Stimulated activated CD8-positive, alpha-beta memory T cell treated with anti-CD3 and anti-CD28 coated beads, Interleukin-15, amount 100 ng/mL, for 24 hours (primary cell): ENCODE measurements at places on chromosomes 7 and 10.

GRCh38 chr7:123367031-123367430, 167.3 kb upstream of the SLC13A1 start:
- DNase-seq: no peak

DNA sequence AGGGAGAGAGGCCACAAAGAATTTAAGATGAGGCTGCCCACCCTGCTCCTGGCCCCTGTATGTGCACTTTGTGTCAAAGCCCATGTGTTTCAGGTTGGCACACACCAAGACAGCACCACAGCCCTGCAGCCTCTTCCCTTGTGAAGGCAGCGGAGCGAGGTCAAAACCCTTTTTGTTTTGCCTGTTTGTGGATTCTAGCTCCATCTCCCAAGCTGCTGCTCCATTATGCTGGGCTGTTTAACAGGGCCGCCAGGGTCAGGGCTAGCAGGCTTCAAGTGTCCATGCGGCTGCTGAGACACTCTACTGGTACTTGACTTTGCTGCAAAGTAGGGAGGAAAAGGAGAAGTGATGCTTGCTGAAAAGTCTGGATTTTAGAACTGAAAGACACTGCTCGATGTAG, 142.3 kb upstream of the EFCAB10 start:
- no peak for DNase-seq

DNA sequence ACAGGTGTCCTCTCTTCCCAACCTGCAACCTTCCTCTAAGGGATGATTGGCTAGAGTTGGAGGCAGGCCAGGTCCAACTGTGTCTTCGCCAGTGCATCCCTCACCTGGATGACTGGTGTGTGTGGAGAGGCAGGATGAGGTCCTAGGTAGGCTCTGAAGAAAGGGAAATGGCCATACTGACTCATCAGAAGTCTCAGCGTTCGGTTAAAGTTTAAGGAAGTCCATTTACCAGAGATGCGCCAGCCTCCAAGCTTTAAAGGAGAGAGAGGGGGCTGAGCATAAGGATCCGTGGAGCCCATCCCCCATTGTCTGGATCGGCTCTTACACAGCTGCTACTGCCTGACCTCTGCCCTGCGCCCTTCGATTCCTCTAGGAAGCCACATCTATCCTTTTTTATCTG, 4.4 kb downstream of the KEL start:
- DNase-seq: no peak

DNA sequence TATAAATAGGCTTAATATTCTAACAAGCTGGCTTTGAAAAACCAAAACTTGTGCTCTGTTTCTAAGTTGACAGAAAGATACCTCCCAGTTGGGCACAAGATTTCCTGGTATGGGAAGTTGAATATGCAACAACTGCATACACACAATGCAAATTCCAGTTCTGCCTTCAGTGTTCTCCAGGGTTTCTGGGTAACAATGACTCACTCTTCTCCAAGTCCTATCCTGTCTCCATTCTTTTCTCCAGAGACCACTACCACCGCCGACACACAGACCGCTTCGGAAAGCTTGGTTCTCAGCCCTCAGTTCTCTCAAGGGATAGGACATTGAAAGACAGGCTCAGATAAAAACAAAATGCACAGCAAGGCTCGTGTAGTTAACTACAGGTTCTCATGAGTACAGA, 12.2 kb downstream of the PDE1C start:
- no peak for DNase-seq

- no peak for DNase-seq
Observed at GRCh38 chr7:147079921-147080420, 963.4 kb downstream of the CNTNAP2 start.

- DNase-seq: no peak
Observed at GRCh38 chr7:12291870-12292269, 80.8 kb downstream of the TMEM106B start.

DNA sequence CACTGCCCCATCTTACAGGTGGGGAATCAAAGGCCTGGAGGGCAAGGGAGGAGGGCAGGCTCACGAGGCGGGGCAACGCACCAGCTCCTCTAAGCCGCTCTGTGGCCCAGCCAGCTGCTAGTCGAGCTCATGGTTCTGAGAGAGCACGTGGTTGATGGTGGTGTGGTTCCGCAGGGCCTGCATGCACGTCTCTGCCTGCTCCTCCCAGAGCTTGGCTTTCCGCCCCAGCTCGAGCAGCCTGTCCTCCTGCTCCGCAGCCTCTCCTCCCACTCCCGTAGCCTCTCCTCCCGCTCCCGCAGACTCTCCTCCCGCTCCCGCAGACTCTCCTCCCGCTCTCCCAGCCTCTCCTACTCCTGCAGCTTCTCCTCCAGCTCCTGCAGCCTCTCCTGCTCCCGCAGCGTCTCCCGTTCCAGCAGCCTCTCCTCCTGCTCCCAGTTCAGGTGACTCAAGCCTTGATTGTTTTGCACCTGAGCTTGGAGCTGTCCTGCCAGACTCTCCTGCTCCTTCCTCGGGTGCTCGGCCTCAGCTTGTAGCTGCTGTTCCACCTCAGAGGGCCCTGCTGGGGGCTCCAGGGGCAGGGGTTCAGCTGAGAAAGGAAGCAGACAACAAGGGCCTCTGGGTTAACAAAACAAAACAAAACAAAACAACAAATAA, 19.1 kb upstream of the MTPAP start:
- no peak for DNase-seq

DNA sequence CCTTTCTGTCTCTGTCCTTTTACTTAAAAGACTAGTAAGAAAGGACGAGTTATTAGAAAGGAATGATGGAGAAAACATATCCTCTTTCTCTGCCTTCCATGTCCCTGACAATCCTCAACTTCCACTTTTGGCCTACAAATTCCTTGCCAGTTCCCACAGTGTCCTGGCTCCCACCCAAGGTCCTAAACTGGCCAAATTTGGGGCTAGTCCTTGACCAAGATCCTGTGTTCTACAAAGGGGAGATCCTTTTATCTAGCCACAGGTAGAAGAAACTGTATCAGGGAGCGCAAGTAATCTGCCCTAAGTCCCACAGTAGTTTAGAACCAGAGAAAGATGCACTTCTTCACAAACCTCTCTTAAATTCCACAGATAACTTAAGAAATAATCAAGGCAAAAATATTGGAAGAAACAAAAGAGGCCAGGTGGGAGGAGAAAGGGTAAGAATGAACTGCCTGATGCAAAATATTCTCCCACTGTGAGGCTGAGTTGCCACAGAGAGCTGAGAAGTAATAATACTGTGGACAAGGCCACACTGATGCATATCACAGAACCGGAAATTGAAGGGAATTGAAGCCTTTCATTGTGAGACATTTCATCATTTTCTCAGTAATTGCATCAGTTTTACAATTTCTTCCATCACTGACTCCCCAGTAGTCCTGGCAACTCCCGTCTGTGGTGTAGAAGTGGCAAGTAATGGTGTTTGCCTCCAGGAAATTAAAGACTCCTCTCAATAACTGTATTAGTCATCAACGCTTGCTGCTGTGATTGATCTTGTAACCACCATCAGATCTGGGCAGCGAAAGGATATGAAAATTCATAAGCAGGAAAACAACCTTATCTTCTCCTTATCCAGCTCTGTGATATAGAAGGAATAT, 47.2 kb downstream of the DNAJC12 start:
- DNase-seq: no peak

- DNase-seq: no peak
Observed at GRCh38 chr10:90222372-90222771, 521.0 kb downstream of the KIF20B start.

DNA sequence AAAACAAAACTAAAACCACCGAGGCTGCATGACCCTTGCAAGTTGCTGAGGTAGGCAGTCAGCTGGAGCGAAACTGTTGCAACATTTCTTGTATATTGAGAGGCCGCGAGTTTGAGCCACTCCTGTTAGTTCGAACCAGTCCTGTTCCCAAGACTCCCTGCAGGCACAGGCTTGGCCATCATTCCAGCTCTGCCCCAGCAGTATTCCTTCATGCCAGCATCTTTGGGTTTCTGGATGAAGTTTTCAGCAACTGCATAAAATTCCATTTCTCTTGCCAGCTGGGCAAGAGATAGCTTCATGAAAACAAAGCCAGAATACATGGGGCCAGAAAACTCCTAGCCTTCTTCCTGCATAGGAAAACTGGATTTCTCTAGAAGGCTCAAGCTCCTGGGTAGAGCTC, 207.6 kb downstream of the FRMD4A start:
- no peak for DNase-seq

DNA sequence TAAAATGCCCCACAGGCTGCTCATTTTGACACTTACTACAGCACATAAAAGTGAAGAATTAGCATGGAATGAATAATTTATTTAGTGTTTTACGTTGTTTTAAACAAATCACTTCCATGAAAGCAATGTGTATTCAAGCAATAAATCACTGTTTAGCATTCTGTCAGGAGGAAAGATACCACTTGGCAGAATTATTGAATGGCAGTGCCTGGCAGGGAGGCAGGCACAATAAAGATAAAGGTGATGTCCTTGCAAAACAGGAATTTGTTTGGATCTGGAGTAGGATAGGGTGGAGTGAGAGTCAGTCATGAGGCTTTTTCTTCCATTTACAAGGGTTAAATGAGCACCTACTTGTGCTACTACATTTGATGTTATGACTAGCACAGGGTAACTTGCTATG, 190.8 kb downstream of the SORCS1 start:
- DNase-seq: no peak

- DNase-seq: no peak
Observed at GRCh38 chr7:38385682-38386081, 112.2 kb upstream of the TARP start.

DNA sequence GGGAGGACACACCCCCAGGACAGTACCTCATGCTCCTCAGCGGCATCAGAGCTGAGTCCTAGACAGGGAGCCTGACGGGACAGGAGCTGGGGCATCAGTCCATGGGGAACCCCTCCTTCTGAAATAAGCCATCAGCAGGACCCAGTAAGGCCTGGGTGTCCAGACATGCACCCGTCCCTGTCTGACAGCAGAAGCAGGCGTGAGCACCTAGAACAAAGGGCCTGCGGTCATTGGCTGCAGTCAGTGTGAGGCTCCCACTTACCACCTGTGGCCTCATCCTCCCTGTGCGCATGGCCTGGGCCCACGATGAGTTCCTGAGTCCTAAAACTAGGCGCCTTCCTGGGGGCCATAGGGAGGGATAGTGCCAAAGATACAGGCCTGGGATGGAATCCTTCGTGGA, 484.7 kb downstream of the PTPRN2 start:
- DNase-seq: no peak

DNA sequence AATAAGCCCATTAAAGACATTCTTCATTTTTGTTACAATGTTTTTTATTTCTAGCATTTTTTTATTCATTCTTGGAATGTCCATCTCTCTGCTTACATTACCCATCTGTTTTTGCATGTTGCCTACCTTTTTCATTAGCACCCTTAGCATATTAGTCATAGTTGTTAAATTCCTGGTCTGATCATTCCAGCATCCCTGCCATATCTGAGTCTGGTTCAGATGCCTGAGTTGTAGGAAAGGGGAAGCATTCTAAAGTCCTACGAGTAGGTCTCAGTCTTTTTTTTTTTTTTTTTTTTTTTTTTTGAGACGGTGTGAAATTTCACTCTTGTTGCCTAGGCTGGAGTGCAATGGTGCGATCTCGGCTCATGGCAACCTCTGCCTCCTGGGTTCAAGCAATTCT, 19.7 kb upstream of the NRF1 start:
- no peak for DNase-seq

- no peak for DNase-seq
Observed at GRCh38 chr7:111853201-111853990, 291.1 kb upstream of the IMMP2L start.
